Brain microvascular endothelial cell (primary cell): ENCODE measurements at places on chromosomes 6 and 20.
A peak's percentile ranks its signal among the peaks of the same experiment; 100 is the strongest.

GRCh38 chr6:52523378-52524142 lies 53.3 kb downstream of the TRAM2 start:
- DNase-seq: no peak

DNA sequence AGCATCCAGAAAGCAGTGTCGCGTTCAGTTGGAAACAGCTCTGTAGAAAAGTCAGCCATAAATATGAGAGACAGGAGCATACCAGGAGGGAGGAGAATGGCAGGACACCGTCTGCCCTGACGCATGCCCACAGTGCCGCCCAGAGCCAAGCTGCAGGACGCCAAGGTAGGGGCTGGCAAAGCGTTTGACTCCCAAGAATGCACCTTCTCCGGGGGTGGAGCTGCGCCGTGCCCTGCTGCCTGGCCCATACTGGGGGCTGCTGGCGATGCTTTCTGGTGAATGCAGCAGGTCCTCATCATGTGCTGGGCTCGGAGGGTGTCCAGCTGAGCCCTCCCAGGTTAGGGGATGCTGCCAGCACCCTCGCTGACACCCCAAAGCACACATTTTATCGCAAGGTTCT lies 349.8 kb downstream of the CDH4 start:
- DNase-seq: no peak

GRCh38 chr20:50594231-50594590 lies 84.0 kb downstream of the PTPN1 start:
- no peak for DNase-seq

DNA sequence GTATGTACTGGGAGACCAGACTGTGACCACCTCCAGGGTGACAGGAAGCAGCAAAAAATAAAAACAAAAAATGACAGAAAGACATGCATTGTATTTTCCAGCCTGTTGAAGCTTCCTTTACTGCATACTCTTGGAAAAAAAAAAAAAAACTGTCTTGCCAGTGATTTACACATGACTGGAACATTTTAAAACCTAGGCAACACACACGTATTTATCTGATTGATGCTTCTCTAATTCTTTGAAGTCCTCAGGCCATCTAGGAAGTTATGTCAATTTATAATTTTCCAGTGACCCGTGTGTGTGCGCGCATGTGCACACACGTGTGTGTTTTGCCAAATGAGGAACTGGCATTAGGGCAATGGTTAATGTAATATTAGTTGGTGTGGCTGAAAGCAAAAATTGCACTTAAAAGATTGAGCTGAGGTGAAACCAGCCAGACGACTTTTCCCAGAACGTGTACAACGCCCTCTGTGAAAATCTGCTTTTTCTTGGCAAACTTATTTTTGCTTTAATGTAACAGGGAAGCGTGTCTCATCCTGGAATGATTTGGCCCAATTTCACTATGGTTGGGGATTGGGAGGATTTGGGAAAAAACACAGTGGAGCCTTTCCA lies 315.2 kb downstream of the TFAP2A start:
- no peak for DNase-seq

- peak; percentile 100 for DNase-seq
Measured at GRCh38 chr20:35615667-35616464, at the start of gene SPAG4. Gene SPAG4 (plus strand): TSS chr20:35615829. CDS start chr20:35616004, 175 bp downstream.

- no peak for DNase-seq
Measured at GRCh38 chr6:132456700-132457143, 55.4 kb upstream of the MOXD1 start.

DNA sequence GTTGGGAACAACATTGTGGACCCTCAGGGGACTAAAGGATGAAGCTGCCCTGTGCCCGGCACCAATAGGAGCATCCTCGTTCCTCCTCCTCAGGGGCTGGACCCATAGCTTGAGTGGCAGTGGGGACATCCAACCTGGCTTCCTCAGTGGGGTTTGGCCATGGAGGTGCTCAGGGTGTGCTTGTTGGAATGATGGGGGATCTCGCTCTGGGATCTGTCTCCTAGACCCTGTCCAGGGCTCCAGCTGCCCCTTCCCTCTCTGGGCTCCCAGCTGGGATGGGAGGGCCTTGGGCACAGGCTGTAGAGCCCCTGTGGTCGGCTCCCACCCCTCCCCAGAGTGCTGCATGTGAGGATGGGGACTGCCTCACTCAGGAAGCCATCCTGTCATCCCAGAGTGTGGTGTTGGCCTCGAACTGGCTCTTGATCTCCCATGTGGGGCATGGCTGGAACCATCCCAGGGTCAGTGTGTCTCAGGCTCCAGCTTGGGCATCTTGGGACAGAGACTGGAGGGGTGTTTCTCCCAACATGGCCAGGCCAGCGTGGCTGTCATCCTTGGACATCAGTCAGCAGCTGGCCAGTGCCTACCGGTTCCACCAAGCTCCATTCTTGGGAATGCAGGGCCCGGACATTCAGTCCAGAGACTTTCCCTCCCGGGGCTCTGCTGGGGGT lies 9.5 kb upstream of the MYT1 start:
- no peak for DNase-seq

- no peak for DNase-seq
Measured at GRCh38 chr6:36875250-36875633, 639 bp upstream of the PPIL1 start.

DNA sequence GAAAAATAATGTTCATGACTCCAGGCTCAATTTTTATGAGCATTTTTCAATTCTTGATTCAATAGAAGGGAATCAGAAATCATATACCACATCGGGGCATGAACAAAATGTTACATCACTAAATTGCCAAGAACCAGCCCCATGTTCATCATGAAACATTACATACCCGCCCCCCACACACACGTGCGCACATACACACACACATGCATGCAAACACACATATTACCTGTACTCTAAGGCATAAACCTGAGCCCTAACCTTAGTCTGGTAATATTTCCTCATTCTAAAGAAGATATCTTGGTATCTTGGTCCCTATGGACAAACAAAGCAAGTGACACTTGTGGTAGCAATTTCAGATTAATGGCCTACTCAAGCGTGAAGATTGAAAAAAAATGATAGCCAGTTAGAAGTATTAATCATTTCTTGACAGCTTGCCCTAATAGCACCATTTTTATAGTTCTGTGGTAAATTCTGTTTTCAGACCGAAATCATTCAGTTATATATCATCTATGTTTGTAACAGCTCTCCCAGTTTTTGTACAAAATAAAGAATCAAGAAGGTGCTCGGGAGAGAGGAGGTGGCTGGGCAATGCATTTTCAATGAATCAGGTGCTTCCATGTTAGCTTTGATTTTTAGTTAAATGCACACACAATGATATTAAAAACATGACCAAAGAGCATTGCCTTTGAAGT lies 95.4 kb upstream of the DOK5 start:
- no peak for DNase-seq

- DNase-seq: no peak
Measured at GRCh38 chr6:146300521-146300920, 243.1 kb upstream of the RAB32 start.
